NCI-H526 (cell line): ENCODE measurements at places on chromosomes 16 and 17.

GRCh38 chr16:86986809-86987487 lies 330.2 kb downstream of the C16orf95 start:
- DNase-seq = no peak

DNA sequence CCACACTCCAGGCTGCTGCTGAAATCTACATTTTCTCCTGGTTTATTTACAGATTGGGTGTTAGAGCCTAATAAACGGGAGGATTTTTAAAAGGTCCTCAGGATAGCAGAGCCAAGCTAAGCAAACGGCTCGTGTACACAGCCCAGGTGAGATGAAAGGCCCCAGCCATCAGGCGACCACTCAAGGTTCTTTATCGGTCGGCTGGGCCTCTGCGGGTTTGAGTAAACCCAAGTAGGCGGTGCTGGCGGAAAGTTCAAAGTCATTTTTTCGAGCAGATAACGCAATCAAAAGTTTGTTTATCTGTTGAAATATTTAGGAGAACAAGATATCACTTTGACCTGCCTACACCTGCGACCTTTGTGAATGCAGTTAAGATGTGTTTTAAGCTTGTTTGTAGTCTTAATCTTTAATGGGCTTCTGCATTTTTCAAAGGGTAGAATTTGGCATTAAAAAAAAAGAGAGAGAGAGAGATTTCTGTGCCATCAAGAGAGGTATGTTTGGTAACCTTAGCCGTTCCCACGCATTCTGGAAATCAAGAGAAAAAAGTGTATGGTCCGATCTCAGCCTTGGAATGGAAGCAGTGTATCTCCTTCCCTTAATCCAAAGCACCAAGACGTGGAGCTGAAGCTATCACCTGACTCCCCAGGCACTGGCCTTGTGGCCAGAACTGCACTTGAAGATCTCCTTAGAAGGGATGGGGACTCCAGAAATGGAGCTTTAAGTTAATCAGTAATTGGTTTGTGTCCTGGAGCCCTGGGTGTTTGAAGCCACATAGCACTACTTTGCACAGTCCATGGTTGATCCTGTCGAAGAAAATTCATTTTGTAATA lies 301.7 kb upstream of the IRX5 start:
- no peak for DNase-seq

- DNase-seq = no peak
Observed at GRCh38 chr17:11805952-11806351, 191.3 kb downstream of the ZNF18 start.

- no peak for DNase-seq
Observed at GRCh38 chr16:15953929-15954813, 4.8 kb downstream of the ABCC1 start.

DNA sequence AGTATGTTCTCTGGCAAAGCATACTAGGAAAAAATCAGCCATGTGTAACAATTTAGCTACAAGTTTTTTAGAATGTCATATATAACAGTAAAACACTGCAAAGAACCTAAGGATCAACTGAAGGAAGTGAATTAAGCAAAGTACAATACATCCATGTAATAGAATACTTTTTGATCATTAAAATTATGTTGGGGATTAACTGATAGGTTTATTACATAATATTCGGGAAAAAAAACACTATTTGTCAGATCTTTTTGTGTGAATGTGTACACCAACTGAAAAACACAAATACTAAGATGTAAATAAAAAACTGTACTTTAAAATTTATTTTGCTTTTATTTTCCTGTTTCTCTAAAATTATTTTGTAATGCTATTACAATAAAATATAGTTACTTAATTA lies 185.5 kb upstream of the DYNLRB2 start:
- no peak for DNase-seq

- DNase-seq = peak; percentile 69
Observed at GRCh38 chr17:75105126-75106080, 4.4 kb upstream of the ARMC7 start.
